ENCODE measurements at places on chromosomes 1 and 21. TPM values are rescaled to one million over a fixed set of nuclear protein-coding genes. Genes with fewer than 3 reads are reported as not detected.

LGR6 gene
- 2.0 TPM for total RNA-seq

DNA sequence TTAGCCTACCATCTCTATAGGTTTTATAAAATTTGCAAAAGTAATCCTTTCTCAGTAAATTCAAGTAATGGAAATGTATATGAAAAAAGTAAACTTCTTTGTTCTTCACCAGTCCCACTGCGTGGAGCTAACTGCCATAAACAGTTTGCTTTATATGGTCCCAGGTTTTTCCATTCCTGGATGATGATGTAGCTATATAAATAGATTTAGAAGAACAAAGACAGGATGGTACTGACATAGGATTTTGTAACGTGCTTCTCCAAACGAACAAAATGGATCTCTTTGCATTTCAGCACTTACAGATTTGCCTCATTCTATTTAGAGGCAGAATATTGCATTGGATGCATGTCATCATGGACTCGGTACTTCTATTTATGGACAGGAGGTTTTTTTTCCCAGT lies 57.3 kb downstream of the SMYD2 start:
- DNase-seq, result no peak

S100A14 gene
- total RNA-seq, result 112 TPM

THEM5 gene
- total RNA-seq, result not detected

- no peak for DNase-seq
Observed at GRCh38 chr1:58813801-58814200, 30.0 kb upstream of the JUN start.

DNA sequence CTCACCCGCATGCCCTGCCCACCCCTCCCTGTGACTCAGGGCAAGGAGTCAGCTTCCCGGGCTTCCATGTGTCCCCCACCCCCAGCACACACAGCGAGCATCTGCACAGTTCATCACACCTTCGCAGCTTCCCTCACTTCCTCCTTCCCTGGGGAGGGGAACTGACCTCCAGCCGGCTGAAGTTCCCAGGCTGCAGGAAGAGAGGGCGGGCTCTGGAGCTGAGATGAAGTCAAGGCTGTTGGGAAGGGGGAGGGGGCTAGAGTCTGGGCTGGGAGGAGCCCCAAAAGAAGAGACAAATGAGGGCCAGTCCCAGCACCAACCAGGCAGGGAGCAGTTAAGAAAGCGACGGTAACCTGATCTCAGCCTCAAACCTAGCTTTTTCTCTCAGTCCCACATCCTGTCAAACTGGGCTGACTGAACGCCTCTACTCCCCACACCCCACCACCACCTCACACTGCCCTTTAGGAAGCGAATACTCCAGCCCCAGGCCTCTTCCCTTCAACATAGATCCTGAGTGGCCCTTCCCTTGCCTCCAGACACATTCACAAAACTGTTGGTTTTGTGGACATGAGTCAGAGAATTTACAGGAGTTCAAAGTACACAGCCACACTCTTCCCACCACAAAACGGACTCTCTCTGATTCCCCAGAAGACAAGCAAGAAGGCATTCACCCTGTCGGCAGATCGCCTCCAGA lies 1.8 kb downstream of the RHOC start:
- peak; percentile 97 for DNase-seq

DNA sequence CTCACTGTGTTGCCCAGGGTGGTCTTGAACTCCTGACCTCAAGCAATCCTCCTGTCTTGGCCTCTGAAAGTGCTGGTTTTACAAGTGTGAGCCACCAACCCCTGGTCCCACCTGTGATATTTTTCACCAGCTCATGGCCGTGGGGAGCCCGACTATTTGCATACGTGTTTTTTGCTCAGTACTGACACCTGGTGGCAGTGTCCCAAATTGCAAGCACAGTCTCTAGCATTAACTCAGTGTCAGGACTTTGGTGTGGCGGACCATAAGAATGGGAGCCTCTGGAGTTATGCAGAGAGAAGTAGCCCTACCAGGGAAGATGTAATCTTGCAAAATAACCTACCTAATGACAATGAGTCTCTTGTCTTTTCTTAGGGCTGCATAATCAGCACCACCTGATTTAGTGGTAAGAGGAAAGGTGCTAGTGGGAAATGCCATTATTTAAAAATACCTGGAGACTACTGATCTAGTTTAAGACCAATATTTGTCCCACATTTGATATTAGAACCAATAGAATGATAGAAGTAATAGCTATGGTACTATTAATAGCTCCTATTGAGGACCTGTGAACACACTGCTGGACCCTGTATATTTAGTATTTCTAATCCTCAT lies 305.4 kb downstream of the DISC1 start:
- peak; percentile 83 for DNase-seq

ACTA1 gene
- 26.1 TPM for total RNA-seq

LGALS8 gene
- total RNA-seq, result 15.0 TPM

DNA sequence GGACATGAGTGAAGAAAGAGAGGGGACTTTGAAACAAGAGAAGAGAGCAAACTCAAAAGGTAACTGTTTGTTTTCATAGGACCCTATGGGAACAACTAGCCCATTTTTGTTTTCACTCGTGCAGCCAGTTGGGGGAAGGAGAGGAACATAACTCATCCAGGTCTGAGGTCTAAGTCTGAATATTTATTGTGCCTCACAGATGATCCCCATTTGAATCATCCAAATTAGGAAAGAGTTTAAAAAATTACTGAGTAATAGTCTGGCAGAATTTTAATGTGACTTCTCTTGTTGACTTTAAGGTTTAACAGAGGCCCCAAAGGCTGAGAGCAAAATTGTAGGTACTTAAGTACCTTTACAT lies 10.4 kb upstream of the TSPAN2 start:
- no peak for DNase-seq

DNA sequence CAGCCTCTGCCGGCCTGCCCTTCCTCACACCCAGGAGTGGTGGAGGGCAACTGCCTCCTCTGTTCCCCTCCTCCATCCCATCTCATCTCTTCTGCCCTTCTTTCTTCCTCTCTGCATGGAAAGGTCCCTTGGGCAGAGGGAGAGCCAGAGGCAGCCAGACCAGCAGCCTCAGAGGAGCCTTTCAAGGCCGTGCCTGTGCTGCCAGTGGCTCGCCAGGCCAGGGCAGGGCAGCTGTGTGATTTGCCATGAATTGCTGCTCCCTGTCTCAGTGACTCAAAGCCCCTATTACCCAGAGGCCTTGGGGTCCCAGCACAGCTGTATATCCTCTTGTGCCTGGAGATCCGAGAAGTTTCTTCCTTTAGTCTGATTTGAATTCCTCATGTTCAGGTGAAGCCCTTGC lies 21.9 kb downstream of the TMCC2 start:
- DNase-seq, result no peak

DNA sequence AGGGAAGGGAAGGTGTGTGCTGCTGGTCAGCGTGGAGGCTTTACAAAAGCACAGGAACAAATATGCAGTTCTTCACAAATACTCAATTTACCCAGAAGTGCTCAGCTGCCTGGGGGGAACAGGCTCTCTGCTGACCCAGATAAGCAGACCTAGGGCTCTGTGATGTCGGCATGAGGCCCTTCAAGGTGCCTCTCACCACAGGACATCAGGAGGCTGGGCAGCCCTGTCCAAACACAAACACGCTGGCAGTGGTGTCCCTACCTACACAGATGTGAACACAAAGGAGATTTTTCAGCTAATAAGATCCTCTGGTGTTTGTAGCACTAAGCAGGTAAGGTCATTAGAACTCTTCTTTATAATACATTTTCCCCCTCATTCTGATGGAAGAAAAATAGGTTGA lies 243.0 kb upstream of the PROX1 start:
- peak; percentile 45 for DNase-seq

DNA sequence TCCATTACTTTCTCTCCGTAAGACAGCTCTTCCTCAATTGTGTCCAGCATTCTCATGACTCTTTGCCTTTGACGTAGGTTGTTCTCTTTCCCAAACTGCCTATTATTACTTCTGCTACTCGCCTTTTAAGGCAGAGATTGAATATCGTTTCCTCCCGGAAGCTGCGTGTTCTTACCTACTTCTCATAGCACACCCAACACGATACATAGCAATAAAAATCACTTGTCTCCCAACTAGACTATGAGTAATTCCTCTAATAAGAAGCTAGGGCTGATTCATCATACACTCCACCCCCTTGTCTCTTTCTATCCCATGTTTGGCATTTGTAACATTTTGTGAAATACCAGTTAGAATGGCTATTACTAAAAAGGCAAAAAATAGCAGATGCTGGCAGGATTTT lies 55.8 kb upstream of the SGIP1 start:
- no peak for DNase-seq

GRCh38 chr1:169052727-169053126 lies 53.8 kb upstream of the ATP1B1 start:
- DNase-seq, result no peak

- DNase-seq, result no peak
Observed at GRCh38 chr1:165890684-165891083, 63.3 kb downstream of the UCK2 start.

GRCh38 chr1:10765734-10766478 lies 30.5 kb downstream of the CASZ1 start:
- DNase-seq, result no peak

DNA sequence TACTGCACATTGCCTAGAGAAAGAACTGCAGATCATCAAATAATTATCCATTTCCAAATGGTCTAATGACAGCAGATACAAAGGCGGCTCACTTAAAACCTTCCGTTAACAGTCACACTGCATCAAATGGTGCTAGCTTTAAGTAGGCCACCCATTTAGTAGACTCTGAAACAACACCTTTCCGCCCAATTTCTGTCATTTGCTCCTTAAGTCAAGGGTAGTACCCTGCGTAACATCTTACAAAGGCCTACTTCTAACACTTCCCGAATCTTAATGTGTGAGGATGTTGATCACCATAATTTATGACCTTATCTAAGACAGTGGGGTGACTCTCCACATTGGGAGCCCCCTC lies 692 bp upstream of the RALGPS2 start:
- DNase-seq, result no peak

MYCL gene
- total RNA-seq, result 39.5 TPM

- peak; percentile 78 for DNase-seq
Observed at GRCh38 chr1:27571439-27572018, 32.4 kb downstream of the AHDC1 start.

RAB25 gene
- 82.0 TPM for total RNA-seq

DNA sequence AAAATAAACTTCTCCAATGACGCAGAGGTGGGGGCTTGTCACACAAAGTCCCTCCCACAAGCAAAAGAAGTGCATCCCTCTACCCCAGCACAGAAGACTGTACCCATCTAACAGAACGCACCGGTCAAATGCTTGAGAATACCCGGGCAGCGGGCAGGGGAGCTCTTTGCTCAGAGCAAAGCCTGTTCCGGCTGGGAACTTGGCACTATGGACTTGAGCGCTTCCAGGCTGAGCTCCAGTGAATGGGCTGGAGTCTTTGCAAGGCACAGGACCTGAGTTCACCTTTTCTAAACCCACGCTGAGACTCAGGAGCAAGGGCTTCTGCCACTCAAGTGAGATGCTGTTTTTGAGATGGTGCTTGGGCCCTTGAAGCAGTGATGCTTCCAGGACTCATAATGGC lies 20.3 kb downstream of the RHBG start:
- DNase-seq, result no peak

- DNase-seq, result peak; percentile 77
Observed at GRCh38 chr1:168803806-168804510, 75.0 kb upstream of the DPT start.
